ENCODE measurements at places on chromosomes 6 and 20.

DNA sequence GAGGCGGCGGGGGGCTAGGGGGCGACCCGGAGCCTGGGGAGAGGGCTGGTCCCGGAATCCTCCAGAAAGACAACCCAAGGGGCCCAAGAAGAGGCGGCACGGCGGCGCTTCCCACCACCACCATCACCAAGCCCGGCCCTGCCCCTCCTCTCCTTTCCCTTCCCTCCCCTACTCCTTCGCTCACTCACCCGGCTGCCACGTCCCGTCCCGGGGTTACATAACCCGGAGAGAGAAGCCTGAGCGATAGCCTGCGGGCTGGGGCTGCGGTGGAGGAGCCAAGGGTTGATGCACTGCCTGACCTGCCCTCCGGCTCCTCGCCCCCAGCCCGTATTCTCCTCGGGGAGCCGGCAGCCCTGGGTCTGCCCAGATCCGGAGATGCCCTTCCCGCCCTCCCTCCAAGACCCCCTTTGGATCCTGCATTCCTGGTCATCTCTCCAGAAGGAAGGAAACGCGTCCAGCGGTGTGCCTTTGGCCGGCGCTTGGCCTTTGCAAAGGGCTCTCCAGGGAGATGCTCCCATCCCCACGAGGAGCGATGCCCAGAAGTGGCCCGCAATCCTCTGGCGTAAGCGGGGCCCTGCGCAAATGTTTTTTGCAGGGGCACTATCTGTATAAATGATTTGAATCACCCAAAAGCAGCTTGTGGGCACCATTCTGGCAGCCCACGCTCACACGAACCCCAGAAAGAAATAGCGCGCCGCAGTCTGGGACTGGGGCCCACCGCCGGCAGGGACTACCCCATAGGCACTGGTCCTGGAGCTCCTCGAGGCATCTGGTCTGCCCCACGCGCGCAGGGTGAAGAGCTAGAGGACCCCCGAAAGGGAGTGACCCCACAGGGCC lies 4.6 kb upstream of the CPXM1 start:
- DNase-seq = no peak

DNA sequence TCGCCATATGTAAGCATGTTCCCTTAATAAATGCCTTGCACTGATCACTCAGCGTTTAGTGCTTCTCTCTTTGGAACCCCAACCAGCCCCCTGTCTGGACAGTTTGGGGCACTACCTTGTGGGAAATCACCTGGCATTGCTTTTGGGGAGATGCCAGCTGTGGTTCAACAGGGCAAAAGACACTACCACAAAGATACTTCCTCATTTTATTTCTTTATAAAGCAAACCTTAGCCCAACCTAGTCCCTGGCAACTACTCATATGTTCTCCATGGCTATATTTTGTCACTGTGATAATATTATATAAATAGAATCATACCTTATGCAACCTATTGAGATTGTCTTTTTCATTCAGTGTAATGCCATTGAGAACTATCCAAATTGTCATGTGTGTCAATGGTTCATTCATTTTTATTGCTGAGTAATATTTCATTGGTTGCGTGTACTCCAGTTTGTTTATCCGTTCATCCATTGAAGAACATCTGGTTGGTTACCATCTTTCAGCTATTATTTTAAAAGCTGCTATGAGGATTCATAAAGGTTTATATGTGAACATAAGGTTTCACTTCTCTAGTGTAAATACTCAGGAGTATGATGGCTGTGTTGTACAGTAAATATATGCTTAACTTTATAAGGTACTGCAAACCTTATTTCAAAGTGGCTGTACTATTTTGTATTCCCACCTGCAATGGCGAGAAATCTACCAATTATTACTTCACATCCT lies 114.8 kb downstream of the MOXD1 start:
- no peak for DNase-seq

GRCh38 chr6:4210629-4211419 lies 75.4 kb upstream of the ECI2 start:
- DNase-seq = no peak

- no peak for DNase-seq
Measured at GRCh38 chr20:6888736-6889395, 121.4 kb downstream of the BMP2 start.

DNA sequence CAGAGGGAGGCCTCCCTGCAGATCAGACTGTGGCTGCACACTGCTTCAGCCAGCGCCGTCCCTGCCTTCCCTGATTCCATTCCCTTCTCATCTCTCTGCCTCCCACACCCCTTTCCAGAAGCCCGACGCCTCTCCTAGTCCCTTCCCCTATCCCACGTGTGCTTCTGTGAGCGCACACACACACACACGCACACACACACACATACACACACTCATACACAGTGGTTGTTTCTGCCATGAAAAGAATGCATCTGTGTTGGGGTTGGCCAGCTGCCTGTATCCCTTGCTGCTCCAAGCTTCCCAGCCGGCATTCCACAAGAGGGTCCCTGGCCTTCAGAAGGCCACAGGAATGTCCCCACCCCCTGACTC lies 51.7 kb downstream of the MOCS1 start:
- DNase-seq = no peak

DNA sequence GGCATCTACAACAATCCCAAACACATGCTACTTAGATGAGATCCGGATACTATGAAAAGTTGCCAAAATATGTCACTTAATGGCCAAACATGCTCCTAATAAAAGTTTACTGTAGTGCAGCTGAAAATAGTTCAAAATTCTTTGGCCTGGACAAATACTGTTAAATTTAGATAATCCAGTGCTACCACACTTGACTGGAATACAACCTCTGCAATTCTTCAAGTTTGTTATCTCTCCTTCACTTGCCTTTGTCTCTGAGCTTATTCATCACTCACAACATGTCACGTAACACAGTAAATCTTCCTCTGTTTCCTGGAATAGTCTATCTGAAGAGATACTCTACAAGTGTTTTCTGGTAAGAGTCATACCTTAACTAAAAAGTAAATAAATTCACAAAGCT lies 10.5 kb upstream of the PLN start:
- DNase-seq = no peak

DNA sequence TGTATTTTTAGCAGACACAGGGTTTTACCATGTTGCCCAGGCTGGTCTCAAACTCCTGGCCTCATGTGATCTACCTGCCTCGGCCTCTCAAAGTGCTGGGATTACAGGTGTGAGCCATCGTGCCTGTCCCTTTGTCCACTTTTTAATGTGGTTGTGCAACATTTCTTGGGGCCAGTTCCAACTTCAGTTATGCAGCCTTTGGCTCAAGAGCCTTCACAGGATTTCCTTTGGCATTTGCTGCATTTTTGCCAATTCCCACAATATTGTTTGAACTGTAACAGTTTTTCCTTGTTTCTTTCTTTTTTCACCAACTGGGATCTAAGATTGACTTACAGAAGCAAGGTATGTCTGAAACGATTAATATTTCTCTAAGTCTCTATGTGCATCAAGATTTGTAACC lies 63.6 kb downstream of the EDN1 start:
- DNase-seq = no peak

DNA sequence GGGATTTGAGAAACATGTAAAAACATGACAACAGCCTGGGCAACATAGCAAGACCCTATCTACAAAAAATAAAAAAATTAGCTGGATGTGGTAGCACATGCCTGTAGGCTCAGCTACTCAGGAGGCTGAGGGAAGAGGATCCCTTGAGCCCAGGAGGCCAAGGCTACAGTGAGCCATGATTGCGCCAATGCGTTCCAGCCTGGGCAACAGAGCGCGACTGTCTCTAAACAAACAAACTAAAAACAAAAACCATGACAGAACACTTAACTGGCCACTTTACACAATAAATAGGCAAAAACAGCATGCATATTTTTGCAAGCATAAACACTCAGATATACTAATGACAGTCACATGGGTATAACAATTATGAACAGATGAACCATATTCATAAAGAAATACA lies 60.0 kb downstream of the SYTL3 start:
- DNase-seq = no peak

DNA sequence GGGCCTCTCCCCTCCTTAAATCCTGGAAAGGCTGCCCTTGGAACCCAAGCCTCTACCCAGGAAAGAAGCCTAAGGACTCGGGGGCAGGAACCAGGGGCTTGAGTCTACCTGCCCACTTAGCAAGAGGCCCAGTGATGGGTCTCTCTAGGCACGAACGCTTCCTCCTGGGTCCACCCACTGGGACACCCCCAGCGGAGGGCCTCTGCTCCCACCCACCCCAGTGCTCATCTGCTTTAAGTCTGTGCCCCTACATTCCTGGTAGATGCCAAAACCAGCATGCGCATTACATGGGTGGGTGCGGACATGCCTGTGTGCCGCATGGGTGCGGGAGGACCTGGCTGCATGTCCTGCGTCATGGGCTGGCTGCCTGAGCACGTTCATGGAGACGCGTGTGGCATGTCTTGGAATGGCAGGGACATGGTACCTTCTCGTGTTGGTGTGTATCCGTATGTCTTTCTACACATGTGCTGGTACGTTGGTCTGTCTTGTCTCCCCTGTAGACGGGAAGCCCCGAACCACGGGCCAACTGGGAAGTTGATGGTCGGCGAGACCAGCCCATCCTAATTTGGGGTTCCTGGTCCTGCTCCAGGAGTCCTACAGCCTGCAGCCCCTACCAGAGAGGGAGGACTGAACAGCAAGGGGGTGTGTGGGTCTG lies 29.3 kb downstream of the SNPH start:
- no peak for DNase-seq

GRCh38 chr6:31705931-31706330 lies 735 bp upstream of the LY6G6F start:
- no peak for DNase-seq

DNA sequence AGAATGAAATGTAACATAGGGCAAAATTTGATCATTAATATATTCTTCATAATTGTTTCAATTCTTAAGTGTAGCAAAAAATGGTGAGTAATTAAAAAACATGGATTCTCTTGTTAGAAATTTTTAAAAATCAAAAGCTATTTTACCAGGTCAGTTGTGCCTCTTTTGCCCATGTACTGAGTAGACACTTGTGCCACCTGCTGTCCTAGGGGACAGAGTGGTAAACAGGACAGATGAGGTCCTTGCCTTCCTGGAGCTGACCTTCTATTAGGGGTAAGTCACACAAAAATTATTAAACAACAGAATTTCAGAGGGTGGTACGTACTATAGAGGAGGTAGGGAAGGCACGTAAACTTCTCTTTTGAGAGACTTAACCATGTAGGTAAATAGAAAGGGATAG lies 6.5 kb downstream of the RNF24 start:
- DNase-seq = no peak

DNA sequence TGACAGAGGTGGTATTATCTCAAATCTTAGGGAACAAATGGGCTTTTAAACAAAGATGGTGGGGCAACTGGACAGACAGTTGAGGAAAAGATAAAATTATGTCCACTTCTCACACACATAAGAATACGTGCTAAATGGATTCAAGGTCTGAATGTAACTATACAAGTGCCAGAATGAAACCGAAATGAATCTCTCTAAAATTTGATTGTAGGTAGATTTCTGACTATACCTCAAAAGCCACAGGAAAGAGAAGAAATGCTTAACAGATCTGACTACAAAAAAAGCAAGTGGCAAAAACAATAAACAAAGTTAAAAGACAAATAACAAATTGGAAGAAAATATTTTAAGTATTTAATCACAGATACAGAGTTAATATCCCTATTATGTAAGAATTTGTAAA lies 182.7 kb upstream of the OLIG3 start:
- DNase-seq = no peak

GRCh38 chr6:169852504-169853195 lies 101.2 kb downstream of the ERMARD start:
- DNase-seq = no peak

GRCh38 chr6:126614642-126615504 lies 275.0 kb downstream of the CENPW start:
- DNase-seq = no peak

DNA sequence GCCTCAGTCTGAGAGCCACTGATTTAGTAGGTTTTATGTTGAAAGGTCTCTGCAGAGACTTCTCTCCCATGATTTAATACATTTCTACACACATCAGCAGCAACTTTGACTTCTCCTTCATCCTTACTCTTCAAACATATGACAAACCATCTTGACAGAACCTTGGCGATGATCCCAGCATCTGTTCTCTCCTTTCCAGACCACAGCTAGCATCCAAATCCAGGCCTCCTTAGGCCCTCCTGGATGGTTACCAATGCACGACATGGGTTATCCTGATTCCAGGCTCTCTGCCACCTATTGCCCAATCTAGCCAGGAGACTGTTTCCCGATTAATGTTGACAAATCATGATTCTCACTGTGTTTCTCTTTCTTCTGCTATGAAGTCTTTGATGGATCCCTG lies 16.8 kb downstream of the LAMA4 start:
- no peak for DNase-seq

DNA sequence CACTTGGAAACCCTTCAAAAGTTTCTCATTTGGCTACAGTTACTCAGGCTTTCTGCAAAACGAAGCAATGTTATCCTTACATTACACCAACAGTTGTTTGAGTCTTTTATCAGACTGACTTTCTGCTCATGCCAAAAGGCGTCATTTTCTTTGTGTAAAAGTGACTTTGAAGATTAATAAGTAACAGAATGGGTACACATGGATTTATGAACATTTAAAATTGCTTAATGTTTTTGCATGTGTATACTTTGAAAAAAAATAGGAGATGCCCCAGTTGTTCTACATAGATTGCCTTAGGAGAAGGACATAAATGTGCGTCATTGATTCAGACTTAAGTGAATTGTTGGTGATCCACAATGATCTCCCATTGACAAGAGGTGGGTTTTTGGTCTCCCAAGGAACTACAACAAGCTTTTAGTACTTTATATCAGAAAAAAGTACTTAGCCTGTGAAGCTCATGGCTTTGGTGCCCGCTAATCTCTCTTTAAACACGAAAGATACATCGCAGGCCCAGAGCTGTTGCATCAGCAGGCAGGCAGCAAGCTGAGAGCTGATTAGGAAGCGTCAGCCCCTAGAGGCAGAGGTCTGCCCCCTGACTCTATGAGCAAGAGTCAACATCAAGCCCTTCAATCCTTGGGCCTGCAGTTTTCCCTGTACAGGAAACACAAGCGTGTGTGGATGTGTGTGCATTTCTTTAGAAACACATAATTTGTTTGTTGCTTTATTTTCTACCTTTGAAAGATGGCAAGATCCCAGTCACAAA lies 45.9 kb downstream of the SLC22A3 start:
- no peak for DNase-seq

DNA sequence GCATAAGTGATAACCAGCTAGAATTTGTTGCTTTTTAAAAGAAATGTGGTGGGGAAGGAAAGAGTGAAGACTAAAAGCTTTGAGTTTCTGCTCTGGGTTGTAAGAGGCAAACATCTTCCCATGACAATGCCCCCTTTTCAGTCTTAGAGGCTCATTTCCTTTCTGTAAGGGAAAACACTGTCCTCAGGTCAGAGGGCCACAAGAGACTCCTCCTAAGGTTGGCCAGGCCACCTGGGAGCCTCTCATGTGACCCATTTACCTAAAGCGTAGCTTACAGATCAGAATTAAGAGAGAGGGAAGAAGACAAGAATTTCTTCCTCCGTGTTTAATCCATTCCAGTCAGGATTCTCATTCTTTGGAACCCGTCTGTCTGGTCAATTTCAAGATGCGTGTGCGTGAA lies 220.4 kb upstream of the HEY2 start:
- no peak for DNase-seq

- no peak for DNase-seq
Measured at GRCh38 chr6:44527181-44527580, 139.7 kb downstream of the CDC5L start.
